ENCODE measurements at places on chromosomes 7 and 10. TPM values are rescaled to one million over a fixed set of nuclear protein-coding genes. Genes with fewer than 3 reads are reported as not detected.

DKK1 gene
- total RNA-seq: 2.7 TPM

CTAGE6 gene
- 0.95 TPM for total RNA-seq

SFTPA1 gene
- total RNA-seq: not detected

- peak; percentile 35 for DNase-seq
These were observed 16.9 kb downstream of the PCGF6 start for GRCh38 chr10:103333934-103334520.

GRCh38 chr7:28157076-28157745, 23.4 kb downstream of the JAZF1 start:
- no peak for DNase-seq

DNA sequence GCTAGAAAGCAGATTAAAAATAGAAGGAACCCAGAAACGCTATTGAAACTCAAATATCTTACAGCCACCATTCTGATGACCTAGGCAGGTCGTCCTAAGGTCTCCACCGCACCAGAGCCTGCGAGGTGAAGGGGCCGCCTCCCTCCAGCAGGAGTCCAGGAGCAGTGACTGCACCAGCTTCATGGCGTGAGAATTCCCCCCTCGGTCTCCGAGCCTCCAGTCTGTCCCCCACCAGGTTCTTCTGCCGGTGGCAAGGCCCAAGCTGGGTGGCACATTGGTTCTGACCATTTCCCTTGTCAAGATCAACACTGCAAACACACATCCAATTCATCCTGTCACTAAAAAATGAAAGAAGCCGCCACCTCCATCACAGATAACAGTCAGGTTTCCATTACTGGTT, 98.7 kb downstream of the DIP2C start:
- no peak for DNase-seq

DNA sequence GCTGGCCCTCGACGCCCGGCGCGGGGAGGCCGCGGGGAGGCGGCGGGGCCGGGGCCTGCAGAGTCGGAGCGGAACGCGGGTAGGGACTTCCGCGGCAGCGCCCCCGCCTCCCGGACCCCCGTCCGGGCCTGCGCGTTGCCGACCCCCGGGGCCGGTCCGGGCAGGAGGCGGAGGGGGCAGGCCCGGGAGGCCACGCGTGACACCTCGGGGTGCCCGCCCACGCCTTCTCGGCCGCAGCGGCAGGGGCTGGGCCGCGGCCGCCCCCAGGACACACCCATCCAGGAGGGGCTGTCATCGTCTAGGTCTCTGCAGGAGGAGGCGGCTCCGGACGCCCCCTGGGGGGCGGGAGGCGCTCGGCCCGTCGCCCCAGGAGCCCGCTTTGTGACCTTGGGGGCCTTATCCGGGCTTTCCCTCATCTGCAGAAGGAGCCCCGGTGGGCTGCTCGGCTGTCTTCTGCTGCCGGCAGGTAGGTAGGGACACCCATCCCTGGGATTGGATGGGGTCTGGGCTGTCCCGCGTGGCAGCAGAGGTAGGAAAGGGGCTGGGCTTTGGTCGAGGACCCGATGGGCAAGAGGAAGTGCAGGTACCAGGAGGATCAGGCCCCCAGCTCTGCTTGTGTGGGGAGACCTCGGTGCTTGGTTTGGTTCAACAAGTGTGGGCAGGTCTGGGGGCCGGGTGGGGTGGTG, 569 bp downstream of the ZNF316 start:
- DNase-seq: no peak

DNA sequence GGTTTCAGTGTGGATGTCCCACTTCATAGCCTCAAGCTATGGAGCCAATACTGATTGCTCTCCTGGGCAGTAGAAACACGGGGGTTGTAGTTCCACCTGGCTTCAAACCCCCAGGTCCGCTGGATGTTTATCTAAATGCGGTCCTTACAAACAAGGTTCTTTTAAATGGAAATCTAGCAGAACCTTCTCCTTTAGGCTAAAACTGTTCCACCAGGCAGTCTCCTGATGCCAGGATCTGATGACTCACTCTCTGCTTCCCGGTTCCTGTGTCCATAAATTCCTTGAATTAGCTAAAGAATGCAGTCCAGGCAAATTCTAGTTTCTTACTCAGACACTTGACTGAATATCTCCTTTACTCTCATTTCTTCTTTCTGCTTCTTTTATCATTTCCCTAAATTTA, 108.4 kb upstream of the FAM3C start:
- DNase-seq: no peak

- no peak for DNase-seq
These were observed 255.5 kb upstream of the SMIM30 start for GRCh38 chr7:113373863-113374262.

DNA sequence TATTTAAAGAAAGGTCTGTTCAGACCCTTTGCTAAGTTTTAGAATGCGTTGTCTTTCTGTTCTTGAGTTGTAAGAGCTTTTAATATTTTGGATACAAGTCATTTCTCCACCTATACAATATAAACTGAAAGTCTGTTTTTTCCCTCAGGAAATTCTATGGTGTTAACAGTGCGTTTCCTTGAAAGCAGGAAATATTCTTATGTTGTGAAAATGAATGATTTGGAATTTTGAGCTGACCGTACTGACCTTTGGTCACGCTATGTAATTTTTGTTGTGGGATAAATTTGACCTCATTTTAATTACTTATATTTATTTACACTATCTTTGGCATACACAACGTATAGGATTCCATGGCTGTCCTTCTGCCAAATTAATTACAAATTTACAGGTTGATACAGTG, 43.5 kb downstream of the PUS7 start:
- DNase-seq: no peak

- no peak for DNase-seq
These were observed 9.7 kb upstream of the ATAD1 start for GRCh38 chr10:87827681-87828080.

- peak; percentile 78 for DNase-seq
These were observed 6.7 kb upstream of the SMNDC1 start for GRCh38 chr10:110311357-110311949.

GRCh38 chr7:36112969-36113368, 40.1 kb upstream of the EEPD1 start:
- DNase-seq: no peak

- DNase-seq: no peak
These were observed 23.6 kb downstream of the CTAGE6 start for GRCh38 chr7:143733876-143734275.
